ENCODE measurements at places on chromosomes 7 and 10.

DNA sequence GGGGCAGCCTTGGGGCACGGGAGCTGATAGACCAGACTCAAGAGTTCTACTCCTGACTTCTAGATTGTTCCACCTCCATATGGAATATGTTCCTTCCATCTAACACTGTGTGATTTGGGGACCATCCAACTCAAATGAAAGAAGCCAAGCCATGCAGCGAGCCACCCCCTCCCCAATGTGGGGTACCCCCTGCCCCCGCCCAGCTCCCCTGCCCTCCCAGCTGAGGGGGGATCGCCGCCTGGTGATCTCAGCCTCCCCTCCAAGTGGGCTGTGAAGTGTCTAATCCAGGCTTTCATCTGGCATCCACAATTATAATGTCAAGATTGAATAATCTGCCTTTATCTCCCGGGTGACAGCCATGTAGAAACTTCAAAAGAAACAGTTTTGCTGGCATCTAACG lies 246.1 kb downstream of the RPS24 start:
- DNase-seq: no peak

GRCh38 chr10:62159351-62159750 lies 109.3 kb downstream of the RTKN2 start:
- DNase-seq: no peak

DNA sequence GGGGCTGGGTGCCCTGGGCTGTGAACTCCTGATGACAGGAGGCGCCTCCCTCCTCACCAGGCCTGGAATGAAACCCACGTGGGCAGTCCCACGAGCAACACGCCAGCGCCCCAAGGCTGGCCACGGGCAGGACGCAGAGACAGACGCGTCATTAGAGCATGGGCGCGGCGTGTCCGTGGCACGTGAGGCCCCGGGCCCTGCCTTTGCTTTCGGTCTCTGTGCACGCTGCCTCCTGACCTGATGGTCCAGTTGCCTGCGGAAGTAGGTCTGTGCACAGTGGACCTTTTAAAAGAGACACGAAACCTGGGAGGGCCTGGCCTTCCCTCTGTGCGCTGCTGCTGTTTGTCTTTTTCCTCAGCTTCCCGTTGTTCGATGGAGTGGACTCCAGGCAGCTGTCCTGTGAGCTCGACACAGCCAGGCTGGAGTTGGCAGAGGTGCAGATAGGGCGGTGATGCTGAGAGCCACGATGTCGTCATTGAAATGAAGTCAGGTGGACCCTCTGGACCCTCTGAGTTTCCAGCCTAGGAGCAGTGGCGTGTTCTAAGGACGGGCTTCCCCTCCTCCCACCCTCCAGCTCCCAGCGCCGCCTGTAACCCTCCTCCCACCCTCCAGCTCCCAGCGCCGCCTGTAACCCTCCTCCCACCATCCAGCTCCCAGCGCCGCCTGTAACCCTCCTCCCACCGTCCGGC lies 40.1 kb upstream of the CFAP46 start:
- DNase-seq: no peak

GRCh38 chr7:91543646-91544045 lies 279.4 kb downstream of the FZD1 start:
- DNase-seq: no peak

GRCh38 chr10:88076027-88076880 lies 212.8 kb downstream of the PTEN start:
- DNase-seq: no peak

DNA sequence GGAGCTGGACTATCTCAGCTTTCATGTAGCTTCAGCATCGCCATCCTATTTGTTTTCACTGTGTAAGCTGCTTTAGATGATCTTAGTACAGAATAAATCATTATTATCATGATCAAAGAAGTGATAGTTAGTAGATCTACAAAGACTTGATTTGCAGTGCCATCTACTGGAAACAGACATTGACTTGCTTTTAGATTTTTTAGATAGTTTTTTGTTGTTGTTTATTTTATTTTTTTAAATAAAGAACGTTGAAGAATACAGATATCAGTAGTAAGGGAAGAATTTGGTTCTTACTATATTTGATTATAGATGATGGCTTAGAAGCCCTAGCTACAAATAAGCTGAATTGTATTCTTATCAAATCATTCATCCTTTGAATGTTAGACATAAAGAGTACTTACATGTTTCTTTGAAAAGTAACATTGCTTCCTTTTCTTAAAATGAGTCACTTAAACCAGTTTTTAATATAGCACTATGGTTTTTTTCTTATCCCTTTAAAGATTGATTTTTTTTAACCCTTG lies 6.3 kb upstream of the SFMBT2 start:
- no peak for DNase-seq

- DNase-seq: no peak
Measured at GRCh38 chr10:6044751-6045313, 17.3 kb downstream of the IL2RA start.

Measured in stimulated activated CD8-positive, alpha-beta memory T cell treated with anti-CD3 and anti-CD28 coated beads, Interleukin-2, amount 100 ng/mL, for 1 hour (primary cell).